ENCODE measurements at places on chromosomes 2 and 18.
A peak's percentile ranks its signal among the peaks of the same experiment; 100 is the strongest.

DNA sequence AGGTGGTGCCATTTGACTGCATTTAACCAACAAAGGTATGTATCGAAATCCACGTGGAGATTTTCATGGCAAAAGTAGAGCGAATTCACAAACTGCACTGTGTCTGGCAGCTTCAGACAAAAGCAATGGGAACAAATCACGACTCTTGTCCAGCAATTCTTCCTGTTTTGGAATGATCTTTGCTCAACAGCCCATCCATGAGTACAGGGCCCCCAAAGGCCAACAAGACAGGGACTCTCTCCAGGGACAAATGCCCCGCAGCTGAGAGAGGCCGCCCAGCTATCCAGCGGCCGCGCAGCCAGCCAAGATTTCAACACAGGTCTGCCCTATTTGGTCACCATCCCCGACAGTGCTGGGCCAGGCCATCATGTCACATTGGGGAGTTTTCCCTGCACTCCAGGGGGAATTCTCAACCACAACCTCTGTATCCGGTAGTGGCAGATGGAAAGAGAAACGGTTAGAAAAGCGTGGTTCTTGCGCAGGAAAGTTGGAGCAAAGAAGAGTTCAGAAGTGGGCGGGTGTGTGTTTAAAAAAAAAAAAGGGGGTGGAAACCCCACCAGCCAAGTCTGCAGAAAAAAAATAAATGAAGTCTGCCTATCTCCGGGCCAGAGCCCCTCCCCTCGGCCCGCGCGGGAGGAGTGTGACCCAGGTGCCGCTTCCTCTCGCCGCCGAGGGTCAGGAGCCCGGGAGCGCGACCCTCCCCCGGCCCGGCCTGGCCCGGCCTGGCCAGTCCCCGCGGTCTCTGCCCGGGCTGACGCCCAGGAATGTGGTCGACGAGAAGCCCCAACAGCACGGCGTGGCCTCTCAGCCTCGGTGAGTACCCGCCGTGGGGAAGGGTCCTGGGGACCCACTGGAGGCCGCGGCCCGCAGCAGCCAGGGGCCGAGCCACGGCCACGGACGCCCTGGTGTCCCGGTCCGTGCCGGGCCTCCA lies at the start of gene GYPC:
Gene GYPC, plus strand, starts transcription at position 659 of the 931 bp plus-strand sequence. Its CDS starts 106 bp downstream, at position 765.
- DNase-seq = peak; percentile 89

DNA sequence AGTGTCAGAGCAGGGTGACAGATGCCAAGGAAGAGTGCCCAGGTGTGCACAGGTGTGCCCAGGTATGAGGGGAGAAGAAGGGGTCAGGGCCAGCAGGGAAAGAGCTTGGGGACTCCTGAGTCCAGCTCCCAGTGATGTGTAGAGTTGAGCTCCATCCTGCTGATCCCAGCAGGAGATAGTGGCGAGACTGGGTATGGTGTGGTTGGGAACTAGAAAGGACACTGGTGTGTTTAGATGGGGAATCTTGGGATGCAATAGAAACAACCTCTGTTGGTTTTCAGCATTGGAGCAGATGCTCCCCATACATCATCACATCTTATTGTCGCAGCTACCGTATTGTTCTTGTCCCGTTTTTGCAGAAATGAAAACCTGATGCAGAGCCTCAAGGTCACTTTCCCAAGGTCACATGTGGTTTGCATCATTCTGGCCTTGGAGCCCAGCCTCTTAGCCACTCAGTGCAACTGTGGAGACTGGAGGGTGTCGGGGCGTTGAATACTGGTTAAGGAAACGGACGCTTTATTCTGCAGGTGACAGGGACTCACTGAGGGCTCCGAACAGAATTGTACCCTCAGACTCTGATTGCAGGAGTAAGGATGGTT lies 166.7 kb downstream of the AGAP1 start:
- DNase-seq = no peak

DNA sequence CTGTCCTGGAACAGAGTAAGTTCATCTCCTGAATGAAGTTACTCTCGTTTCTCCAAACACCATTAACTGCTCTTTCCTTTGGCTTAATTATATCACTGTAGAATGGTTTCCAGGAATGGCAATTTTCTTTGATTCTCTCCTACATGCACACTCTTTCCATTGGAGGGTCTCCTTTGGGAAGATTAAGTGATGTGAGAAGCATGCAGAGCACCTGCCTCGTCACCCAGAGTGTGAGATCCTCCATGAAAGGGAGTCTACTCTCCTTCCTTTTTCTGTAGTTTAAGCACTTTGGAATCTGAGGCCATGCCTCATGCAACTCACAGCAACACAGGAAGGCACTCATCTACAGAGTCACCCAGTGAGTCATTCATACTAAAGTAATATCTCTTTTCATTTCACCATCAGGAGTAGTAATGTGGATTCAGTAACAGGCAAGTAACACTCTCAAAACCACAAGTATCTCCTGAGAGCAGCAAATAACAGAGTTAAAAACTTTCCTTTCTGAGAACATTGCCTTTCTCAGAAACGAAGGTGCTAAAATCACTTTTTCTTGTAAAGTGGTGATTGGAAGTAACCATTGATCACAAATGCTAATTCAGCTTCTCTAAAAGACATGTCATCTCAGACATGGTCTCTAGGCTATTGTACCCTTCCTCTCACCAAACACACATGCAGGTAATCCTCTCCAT lies 52.8 kb upstream of the IL1RL1 start:
- no peak for DNase-seq

- no peak for DNase-seq
These were observed 300.1 kb downstream of the MYCN start for GRCh38 chr2:16240402-16240801.

DNA sequence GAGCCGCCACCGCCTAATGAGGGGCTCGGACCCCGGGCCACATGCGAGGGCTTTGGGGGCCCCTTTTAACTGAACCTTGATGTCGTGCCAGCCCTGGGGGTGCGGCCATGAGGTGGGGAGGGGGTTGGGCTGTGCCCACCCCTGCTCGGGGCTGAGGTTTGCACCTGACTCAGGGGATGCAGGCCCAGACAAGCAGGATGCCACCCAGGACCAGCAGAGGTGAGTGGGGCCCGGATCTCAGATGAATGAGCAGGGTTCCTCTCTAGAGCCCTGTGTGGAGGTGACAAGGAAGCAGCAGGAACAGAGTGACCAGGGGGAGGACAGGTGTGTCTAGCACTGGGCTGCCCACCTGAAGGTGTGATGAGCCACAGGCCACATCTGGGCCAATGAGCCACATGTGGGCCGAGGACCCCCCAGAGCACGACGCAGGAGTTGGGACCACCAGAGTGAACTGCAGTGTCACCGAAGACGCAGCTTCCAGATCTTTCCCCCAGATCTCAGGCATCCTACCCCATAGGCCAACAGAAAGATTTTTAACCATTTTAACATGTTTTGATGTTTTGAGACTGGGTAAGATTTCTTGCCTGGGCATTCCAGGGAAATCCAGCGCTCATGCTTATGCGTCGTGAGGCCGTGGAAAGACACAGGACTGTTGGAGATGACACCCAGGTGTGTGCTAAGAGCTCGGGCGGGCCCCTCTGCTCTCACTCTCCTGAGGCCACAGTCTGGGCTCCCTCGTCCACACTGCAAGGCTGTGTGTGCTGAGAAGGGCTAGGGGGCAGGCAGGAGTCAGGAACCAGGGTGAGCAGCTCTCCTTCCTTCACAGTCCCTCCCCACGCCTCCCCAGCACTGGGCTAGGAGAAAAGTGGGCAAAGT lies 73.6 kb downstream of the DDX1 start:
- no peak for DNase-seq

DNA sequence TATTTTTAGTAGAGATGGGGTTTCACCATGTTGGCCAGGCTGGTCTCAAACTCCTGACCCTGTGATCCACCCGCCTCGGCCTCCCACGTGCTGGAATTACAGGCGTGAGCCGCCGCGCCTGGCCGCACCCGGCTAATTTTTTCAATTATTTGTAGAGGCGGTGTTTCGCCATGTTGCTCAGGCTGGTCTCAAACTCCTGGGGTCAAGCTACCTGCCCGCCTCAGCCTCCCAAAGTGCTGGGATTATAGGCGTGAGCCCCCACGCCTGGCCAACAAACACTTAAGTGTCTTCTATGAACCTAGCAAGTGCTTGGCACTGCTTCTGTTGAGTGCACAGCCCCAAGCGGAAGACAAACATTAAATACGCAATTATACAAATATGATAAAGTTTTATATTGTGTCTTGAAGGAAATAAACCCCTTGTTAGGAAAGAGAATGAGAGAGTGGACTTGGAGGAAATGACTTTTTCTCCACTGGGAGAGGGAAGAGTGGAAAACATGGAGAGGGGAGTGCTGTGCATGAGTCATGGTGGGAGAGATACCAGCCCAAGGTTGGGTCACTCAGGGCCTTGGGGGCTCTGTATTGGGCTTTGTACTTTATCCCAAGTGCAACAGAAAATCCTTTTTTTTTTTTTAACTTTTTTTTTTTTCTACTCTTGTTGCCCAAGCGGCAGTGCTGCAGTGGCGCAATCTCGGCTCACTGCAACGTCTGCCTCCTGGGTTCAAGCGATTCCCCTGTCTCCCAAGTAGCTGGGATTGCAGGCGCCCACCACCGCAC lies 41.4 kb upstream of the ACTR2 start:
- DNase-seq = no peak

DNA sequence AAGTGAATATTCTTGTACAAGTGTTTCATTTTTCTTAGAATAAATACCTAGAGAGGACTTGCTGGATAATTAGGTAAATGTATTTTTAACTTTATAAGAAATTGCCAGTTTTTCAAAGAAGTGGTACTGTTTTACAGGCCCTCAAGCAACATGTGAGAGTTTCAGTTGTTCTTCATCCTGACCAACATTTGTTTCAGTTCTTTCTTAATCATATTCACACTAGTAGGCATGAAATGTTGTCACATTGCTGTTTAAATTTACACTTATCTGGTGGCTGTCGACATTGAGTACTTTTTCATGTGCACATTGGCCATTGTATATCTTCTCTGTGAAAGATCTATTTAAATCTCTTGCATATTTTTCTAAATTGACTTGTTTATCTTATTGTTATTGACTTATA lies 178.1 kb downstream of the ACOXL start:
- DNase-seq = no peak

DNA sequence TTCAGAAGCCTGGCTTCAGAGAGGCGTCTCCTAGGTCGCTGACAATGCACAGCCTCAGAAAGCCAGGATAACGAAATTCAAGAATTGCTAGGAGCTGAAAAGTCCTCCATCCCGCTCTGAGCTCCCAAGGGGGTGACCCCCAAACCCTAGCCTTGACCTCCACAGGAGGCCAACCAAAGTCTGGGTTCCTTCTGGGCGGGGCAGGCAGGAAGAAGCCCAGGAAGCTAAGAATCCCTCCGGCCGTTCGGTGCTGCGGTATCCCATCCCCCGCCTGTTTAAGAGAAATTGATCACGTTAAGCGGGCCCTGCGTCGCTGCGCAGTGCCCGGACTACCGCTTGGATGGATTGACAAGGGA lies 2.5 kb upstream of the OSR1 start:
- DNase-seq = no peak

GRCh38 chr2:86562485-86562921 lies 740 bp downstream of the CHMP3 start:
- no peak for DNase-seq

GRCh38 chr2:22035361-22035830 lies 911.6 kb downstream of the TDRD15 start:
- no peak for DNase-seq

DNA sequence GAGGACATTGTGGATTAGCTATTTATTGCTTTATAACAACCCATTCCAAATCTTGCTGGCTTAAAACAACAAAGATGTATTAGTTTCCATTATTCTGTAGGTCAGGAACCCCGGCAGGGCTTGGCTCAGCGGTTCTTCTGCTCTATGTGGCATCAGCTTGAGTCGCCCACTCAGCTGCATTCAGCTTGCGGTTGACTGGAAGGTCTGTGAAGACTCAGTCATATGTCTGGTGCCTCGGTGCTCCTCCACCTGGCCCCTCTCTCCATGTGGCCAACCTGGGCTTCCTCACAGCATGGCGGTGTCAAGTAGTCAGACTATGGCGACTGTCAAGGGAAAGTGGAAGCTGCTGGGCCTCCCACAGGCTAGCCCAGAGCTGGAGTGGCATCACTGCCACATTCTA lies 48.6 kb downstream of the EMILIN2 start:
- peak; percentile 12 for DNase-seq

GRCh38 chr2:177147093-177147694 lies 65.4 kb upstream of the HNRNPA3 start:
- DNase-seq = peak; percentile 66

DNA sequence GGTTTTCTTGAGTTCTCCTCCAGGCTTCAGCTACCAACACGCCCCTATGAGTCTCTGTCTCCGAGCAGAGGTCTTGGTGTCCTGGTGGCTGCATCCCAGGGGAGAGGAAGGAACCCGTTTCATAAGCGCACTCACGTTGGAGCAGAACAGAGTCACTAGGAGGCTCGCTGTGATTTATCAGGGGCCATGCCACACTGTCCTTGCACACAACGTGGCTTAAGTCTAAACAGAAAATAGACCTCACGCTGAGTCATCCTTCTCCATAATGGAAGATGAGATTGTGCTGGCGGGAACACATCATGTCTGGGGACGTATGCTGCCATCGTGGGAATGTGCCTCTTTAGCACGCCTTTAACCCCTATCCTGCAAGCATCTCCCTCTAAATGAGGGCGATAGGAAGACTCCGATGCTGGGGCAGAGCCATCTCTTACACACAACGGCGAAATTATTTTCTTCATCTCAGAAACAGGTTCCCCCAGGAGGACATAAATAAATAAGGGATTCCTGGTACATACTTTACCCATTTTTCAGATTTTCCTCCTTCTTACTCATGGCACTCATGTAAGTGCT lies 211.4 kb downstream of the KLHL29 start:
- DNase-seq = no peak

GRCh38 chr2:191270306-191271161 lies 25.3 kb downstream of the MYO1B start:
- DNase-seq = no peak

GRCh38 chr2:231467016-231467545 lies 2.8 kb upstream of the NCL start:
- no peak for DNase-seq

DNA sequence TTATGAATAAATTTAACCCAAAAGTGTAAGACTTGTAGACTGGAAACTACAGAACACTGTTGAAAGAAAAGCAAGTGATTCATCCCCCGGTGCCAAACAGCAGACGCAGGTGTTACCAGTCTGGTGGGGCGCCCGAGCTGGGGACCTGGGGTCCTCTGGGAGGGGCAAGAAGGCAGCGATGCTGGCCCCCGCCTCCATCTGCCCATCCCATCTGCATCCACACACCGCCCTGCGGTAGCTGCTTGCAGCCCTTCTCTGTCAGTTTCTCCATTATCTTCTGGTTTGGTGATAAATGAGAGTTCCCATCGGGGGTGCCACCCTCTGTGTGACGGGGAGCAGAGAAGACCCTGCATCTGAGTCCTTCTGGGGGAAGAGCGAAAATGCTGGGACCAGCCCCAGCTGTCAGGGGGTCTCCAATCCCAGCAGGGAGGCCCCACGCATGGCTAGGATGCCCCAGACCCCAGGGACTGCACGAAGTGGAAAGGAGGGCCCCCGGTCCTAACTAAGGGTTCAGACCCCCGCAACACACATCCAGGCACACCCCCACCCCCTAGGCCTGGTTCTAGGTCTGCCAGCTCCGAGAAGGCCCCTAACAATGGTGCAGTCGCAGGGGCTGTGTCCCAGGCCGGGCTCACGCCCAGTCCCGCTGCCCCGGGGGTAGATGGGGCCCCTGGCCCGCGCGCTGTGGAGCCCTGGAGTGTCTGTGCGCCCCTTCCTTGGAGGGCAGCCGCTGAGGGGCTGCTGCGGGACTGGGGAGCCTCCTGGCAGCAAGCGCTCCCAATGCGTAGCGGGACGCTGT lies 686 bp upstream of the RGPD8 start:
- DNase-seq = no peak

All from left lung (tissue), 14 donors.